ENCODE measurements at places on chromosomes 7 and 10.
A peak's percentile ranks its signal among the peaks of the same experiment; 100 is the strongest.

GRCh38 chr10:133027482-133027881 lies 60.2 kb upstream of the ADGRA1 start:
- DNase-seq, result no peak

- DNase-seq, result no peak
Observed at GRCh38 chr7:131365838-131366237, 38.2 kb downstream of the MKLN1 start.

DNA sequence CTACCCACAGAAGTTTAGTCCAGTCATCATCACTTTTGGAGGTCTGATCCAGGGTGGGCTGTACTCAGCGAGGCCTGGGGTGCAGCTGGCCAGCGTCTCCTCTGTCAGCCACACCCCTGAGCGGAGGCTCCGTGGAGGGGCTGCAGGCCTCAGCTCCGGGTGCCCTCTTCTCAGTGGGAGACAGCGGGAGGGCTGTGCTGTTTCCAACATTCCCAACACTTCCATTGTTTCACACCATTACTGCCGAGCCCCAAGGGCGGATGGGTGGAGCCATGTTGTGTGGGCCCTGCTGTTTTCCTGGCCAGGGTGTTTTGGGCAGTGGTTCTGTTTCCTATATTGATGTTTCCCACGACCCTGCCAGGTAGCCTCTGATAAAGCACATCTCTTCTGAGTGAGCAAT lies 95.0 kb downstream of the MKI67 start:
- DNase-seq, result no peak

DNA sequence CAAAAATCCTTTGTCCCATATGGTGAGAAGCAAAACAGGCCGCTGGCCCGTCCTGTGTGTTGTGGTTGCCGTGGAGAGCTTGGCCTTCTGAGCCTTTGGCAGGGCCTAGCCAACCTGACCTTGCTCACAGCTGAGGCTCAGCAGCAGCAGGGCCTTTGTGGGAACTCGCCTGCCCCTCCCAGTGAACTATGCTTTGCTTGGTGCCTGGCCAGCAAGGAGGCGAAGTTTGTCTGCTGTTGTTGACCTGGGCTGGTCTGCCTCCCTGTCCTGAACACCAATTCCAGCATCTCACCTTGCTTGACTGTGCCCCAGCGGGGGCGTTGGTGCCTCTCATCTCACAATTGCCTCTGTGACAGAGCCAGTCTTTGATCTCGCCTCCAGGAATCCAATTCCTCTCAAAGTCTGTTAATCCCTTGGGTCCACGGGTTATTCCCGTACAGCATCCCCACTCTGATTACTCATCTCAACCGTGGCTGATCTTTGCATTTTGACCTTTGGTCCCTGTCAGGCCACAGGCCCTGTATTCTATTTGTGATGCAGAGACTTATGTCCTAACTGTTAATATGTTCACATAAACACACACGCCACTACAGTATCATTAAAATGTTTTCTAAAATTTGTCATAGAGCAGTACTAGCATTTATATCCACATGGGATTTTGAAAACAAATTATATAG lies 22.6 kb downstream of the EPDR1 start:
- no peak for DNase-seq

GRCh38 chr7:75968561-75969001 lies 25.8 kb downstream of the TMEM120A start:
- no peak for DNase-seq

DNA sequence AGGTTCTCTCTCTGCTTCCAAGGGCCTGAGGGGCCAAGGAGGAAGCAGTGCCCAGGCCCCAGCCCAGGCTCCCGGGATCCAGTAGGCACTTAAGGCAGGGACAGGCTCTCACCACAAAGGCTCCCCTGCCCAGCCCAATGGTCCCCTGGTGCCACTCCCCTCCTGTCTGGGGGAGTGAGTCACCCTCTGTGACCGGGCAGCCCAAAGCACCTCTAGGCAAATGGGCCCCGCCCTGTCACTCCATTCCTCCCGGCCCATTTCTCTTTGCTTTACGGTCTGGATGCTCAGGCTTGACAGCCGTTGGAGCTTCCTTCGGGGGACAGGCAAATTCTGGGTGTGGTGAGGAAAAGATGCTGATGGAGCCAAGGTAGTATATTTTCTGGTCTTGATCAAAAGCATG lies at the start of gene CALHM3:
Gene CALHM3 (minus strand): TSS at position 106 of the 400 bp plus-strand sequence. CDS start 208 bp downstream, outside the sequence.
- DNase-seq, result no peak

DNA sequence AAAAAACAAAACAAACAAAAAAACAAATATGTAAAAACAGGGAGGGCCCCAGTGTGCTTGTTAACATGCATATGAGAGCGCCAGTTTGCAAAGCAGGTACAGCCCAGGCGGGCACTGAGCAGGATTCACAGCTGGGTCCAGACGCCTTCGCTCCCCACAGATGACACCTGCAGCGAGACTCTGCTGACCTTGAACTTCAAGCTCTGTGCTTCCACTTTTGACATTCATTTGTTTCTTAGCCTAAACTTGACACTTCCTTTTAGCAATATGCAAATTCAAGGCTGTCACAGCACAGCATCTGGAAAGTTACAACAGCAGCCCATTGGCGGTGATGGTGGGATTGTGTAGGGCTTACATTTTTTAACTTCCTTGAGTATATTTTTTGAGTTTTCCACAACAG lies 88.8 kb upstream of the TNS3 start:
- DNase-seq, result peak; percentile 9
